CD4-positive, alpha-beta T cell treated with Interleukin-12 subunit alpha and Interleukin-12 subunit beta, for 1 hour (primary cell): ENCODE measurements at places on chromosomes 11 and 22.

- no peak for DNase-seq
Measured at GRCh38 chr11:44940404-44940803, 10.3 kb downstream of the TP53I11 start.

DNA sequence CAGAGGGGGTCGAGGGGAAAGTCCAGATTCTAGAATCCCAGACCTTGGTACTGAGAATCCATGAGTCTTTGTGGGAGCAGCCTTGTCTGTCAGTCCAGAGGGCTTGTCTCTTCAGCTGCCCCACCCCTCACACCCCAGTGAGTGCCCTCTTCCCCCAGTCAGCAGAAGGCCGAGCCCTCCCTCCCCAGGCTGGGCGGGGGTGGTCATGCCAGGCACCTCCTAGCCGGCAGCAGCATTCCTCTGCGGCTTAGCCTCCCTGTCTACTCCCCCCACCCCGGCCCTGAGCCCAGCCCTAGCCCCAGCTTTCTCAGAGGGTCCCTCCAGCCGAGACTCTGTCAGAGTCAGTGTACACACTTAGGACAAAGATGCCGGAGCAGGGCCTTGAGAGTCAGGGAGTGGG is 4.6 kb downstream of the SOX10 start:
- DNase-seq, result no peak

GRCh38 chr22:49691256-49691655 is 136.4 kb downstream of the BRD1 start:
- no peak for DNase-seq

GRCh38 chr22:34966980-34967565 is 98.9 kb upstream of the ISX start:
- DNase-seq, result no peak

GRCh38 chr11:10305964-10306918 is 1.4 kb downstream of the ADM start:
- no peak for DNase-seq

- DNase-seq, result no peak
Measured at GRCh38 chr22:50672471-50673230, at the start of gene SHANK3. Gene SHANK3 (plus strand): TSS chr22:50672823.

GRCh38 chr11:118691926-118692830 is 12.7 kb upstream of the TREH start:
- peak; percentile 75 for DNase-seq

GRCh38 chr11:86099874-86100273 is 31.0 kb upstream of the PICALM start:
- no peak for DNase-seq

- DNase-seq, result no peak
Measured at GRCh38 chr11:17005646-17006045, 8.6 kb downstream of the PLEKHA7 start.

- DNase-seq, result no peak
Measured at GRCh38 chr22:28594076-28594796, 85.4 kb downstream of the TTC28 start.
